C1 segment of cervical spinal cord (tissue), 14 donors: ENCODE measurements at places on chromosomes 6 and 20.

DNA sequence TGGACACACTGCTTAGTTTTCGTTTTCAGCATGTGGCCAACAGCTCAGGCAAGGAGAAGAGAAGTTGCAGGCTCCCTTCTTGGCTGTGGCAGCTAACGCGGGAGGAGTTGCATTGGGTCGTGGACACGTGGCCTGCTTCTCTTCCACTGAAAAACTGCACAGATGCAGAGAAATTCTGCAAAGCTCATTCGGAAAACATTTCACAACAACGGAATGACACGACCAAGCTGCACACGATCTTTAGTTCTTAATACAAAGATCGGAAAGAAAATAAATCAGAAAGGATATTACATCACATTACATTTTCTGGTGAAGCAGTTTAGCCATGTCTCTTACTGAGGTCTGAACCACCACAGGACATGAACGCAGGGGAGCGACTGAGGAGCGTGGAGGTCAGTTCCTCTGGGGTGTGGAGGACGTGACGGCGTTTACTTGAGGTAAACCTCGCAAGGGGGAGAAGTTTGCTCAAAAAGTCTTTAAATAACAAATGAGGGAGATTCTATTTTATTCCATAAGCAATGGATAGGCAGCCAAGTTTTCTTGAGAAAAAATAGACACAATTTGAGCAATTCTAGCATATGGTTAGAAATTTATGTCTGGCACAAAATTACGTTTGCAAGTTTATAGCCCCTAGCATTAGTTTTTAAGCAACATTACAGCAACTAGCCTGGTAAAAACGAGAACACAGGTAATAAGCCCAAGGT, 178.3 kb downstream of the THBS2 start:
- DNase-seq = no peak

- DNase-seq = peak; percentile 51
Observed at GRCh38 chr20:8132484-8133309, 631 bp downstream of the PLCB1 start.

GRCh38 chr6:139635401-139636130, 261.1 kb upstream of the CITED2 start:
- DNase-seq = no peak

DNA sequence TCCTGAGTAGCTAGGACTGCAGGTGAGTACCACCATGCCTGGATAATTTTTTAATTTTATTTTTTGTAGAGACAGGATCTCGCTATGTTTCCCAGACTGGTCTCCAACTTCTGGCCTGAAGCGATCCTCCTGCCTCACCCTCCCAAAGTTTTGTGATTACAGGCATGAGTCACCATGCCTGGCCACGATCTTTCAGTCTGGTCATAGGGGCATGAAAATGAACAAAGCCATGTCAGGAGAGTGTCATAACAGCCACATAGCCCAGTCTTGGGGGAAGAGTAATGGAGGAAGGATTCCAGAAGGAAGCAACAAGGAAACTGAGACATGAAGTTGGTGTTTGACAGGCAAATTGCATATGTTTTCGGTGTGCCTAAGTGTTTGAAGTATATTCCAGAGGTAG, 17.0 kb upstream of the SNX3 start:
- no peak for DNase-seq

DNA sequence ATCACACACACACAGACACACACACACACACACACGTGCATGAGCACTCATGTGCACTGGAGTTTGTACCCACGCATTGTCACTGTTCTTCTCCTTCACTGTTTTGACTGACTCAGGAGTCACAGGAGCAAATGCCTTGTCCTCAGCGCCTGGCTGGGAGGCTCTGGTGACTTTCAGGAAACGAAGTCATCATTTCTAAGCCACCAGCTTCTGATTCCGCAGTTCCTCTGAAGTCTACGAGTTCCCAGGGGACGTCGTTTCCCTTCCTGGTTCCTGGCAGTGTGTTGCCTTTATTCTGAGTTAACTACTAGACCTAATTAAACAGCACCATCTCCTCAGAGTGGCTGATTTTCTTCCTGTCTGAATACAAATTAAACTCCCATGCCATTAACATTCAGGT, 82.2 kb upstream of the PMEPA1 start:
- no peak for DNase-seq

GRCh38 chr6:82908661-82909060, 157.0 kb downstream of the UBE3D start:
- no peak for DNase-seq

DNA sequence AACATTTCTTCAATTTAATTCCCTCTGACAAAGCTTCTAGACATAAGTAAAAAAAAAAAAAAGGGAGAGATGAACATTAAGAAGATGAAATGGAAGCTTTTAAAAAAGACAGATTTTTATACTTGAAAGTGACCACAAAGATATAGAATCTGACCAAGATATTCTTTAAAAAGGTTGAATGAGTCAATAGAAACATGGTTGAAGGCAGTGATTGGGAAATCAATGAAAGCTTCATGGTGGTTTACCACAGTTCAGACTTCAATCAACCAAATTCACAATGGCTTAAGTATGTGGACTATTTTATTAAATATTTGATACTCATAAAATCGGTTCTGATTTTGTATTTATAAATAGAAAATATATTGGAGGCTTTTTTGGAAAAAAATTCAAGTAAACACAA, 248.4 kb upstream of the HSF2 start:
- no peak for DNase-seq

GRCh38 chr6:72621291-72622093, at the start of gene KCNQ5:
TSS of gene KCNQ5 (plus strand) at chr6:72622064.
- DNase-seq = no peak

- DNase-seq = no peak
Observed at GRCh38 chr6:81847866-81848265, 95.4 kb upstream of the TENT5A start.

GRCh38 chr6:33019372-33019771, 10.0 kb upstream of the HLA-DOA start:
- DNase-seq = no peak

- DNase-seq = no peak
Observed at GRCh38 chr6:106974999-106975737, 639 bp upstream of the CD24 start.
